ENCODE measurements at places on chromosomes 5 and 9.

- no peak for DNase-seq
These were observed 47.1 kb upstream of the MATR3 start for GRCh38 chr5:139246394-139246793.

DNA sequence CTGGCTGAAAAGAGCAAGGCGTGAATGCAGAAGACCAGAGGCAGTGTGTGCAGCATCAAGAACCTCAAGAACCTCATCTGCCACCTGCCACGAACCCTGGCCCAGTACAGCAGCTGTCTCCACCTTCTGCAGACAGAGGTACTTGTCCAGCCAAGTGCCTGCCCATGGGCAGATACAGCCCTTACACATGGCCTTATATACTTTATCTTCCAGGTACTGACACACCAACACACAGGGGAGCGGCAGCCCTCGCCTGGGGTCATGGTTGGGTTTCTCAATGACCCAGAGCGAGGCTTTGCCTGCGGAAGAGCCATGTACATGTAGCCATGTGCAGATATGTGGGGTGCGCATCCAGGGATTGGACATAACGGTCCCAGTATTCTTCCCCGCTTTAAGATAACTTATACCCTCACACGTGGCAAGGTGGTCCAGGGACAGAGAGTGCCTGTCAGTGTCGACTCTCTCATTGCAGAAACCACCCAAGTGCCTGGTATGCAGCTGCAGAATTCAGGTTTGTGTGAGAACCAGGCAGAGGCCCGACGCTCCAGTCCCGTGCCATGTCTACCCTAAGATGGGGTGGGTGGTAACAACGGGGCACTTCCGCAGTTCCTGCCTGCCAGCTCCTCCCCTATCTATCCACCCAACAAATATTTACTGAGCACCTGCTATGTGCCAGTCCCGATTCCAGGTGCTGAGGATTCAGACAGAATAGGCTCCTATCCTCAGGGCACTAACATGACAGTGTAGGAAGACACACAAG is 206.9 kb downstream of the FSTL4 start:
- no peak for DNase-seq

DNA sequence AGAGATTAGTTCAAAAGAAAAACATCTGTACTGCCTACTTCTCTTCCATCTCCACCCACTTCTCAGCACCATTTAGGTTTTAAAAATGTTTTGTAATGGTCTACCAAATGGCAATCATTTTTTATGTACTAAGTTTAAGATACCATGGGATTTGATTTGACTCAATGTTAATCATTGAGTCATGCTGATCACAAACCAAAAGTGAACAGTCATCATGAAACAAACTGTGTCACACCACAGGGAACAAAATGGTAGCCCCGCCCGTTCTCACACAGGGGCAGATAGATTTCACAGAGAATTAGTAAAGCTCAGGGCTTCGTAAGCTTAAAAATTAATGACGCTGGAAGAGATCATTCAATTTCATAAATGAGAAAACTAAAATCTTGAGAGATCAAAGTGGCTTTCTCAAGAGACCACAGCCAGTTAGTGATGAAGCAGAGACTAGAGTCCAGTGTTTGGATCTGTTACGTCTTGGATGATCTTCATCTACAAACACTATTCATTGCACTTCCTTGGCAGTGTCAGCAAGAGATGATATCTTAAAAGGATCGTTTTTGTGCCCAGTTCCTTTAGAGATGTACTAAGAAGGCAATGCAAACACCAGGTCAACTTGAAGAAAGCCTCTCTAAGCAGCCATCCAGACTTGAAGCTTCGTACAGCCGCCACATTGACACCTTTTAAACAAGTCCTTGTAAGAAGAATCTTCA is 33.9 kb upstream of the TRIO start:
- no peak for DNase-seq

DNA sequence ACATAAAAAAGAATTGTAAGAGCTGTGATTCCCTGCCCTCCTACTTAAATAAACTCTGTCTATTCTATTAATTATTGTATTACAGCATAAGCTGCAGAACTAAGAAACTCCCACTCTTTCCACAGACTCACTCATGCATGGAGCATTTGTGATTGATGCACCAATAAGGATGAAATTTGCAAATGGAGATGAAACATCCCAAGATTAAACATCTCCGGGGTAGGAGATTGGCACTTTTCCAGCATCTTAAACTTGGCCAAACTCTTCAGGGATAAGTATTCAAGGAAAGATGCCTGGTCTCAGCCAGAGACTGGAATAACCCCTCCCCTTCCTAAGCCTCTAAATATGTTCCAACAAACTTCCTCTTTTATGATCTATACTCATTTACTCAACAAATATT is 472.0 kb downstream of the ACTL7B start:
- DNase-seq, result no peak

DNA sequence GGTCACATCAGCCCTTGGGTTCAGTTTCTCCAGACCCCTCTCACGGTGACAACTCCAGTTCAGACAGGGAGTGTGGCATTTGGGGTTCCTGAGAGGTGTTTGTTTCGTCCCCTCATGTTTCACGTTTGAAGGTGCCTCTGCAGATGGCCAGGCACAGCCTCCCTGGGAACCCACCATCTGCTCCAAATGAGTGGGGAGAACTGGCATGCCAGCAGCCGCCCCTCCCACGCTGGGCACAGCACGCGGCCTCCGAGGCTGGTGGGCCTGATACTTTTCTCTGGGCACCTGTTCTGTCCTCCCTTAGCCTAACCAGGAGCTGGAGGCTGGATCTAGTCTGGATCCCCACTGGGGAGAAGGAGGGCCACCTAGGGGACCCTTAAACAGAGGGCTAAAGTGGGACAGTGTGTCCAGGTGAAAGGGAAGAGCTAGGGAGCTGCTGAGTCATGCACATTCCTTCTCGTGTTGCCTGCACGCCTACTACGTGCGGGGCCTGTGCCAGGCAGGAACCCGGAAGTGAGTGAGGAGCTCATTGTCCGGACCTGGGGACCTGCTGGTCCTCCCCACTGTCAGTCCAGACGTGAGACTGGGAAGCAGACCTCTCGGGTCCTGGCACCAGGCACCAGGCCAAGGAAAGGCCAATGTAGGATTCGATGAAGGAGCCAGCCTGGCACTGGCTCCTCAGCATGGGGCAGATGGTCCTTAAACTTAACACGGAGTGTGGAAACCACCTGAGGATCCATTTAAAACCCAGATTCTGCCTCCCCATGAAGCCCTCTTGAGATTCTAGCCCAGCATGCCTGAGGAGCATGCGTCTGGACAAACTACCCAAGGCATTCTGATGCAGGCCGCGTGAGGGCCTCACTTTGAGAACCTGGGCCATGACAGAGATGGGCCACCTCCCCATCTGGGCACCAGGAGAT is 11.7 kb downstream of the DNM1 start:
- DNase-seq, result no peak

DNA sequence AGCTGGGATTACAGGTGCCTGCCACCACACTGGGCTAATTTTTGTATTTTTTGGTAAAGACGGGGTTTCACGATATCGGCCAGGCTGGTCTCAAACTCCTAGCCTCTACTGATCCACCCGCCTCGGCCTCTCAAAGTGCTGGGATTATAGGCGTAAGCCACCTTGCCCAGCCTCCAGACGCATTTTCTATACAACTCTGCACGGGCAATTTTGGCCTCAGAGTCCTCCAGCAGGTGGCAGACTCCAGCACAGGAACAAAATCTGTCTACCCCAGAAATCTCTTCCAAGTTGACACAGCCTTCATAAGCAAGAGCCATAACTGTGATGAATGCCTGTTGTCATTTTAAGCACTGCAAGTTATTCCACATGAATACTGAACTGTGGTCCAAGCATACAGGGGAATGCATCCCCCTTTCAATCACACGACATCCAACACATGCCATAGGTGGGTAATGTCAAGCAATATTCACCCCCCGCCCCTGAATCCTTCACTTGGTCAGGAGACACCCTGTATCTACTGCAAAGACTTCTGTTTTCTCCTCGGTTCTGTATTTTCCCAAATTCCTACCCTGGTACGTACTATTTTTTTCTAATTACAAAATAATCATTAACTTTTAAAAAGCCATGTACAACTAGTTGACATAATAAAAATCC is 50.8 kb downstream of the ALDH7A1 start:
- DNase-seq, result no peak

GRCh38 chr9:37036776-37037502 is 2.9 kb upstream of the PAX5 start:
- DNase-seq, result peak; percentile 26

Measured in T-cell (primary cell).